Retina (tissue), 1 donor: ENCODE measurements at places on chromosomes 5 and 9.

- DNase-seq: peak; percentile 17
Observed at GRCh38 chr5:74200560-74200959, 440.0 kb downstream of the ENC1 start.

DNA sequence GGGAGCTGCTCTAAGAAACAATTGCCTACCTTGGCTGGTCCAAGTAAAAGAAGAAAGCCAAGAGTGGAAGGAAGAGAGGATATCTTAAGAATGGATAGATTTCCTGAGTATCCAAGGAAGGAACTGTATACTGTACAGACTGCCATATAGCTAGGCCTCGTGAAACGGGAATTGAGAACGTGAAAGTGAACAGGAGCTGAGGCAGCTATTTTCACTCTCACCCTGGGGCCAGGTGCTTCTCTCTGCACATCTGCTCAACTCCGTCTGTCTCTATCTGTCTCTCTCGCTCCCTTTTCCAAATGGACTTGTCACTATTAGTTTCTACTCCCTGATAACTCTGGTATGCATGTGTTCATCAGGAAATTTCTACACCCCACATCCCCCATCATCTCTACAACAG is 35.9 kb upstream of the TESK1 start:
- no peak for DNase-seq

DNA sequence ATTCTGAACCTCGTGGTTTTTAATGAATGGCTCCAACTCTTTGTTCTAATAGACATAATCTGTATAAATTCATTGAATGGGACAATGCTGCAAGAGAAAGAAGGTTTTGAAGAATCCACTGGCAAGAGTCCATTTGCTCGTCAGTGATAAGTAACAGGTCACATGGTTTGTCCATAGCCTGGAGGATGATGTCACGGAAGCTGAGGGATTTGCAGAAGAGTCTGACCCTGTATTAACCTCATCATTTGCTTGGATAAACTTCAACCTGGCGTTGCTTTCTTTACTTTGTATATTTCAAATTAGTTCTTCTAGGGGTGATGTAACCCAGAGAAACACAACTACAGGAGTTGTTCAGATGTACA is 197.4 kb downstream of the GAS1 start:
- no peak for DNase-seq

GRCh38 chr5:109100971-109101370 is 308.8 kb downstream of the PJA2 start:
- DNase-seq: no peak

DNA sequence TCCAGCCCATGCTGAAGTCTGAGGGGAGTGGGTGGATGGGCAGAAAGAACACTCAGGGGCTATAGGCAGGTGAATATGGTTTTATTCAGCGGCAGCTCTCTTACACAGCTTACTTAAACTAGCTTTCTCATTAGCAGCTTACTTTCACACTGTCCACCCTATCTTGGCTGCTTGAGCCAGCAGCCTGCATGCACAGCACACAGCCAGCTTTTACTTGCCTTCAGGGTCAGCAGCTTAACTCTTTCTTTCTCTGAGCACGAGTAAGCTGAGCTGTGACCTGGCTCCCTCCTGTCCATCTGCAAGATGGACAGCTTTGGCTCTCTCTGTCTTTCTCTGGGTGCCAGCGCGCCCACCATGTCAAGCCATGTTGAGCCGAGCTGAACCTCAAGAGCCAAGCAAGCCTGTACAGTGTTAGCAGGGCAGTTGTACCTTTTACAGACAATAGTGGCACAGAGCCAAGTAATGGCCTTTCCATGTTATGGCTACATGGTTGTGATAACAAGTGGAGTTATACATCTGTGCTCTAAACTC is 1054.9 kb downstream of the PTPRD start:
- no peak for DNase-seq

DNA sequence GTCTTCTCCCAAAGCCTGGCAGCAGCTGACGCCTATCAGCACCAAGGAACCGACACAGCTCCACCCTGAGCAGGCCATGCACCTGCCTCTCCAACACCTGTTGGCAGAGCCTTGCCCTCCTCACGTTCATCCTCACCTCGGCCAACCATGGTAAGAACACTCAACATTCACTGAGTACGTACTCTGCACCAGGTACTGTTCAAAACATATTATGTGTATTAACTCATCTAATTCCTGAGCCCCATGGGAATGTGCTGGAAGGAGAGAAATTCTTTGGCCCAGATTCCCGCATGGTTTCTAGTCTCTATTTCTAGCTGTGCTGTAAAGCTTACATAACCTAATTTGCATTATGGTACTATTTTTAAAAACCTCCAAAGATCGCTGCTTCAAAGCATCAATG is 86.1 kb downstream of the GPR21 start:
- no peak for DNase-seq

GRCh38 chr9:17204611-17205152 is 69.8 kb downstream of the CNTLN start:
- peak; percentile 27 for DNase-seq

DNA sequence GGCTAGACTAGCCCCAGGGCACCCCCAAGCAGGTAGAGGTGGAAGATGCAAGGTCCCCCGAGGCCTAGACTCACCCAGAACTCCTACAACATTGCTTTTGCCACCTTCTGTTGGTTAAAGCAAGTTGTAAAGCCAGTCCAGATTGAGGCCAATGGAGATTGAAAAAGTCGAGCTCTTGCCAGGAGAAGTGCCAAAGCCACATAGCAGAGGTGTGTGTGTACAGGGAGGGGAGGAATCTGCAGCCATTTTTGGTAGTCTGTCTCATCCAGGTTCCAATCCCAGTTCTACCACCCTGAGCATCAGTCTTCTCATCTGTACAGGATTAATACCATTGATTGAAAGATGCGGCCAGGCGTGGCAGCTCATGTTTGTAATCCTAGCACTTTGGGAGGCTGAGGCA is 12.3 kb upstream of the URM1 start:
- no peak for DNase-seq

GRCh38 chr5:148063861-148064260 is at the start of gene SPINK5:
TSS of gene SPINK5 (plus strand) at chr5:148063980. CDS start at chr5:148064045, 65 bp downstream.
- DNase-seq: no peak

DNA sequence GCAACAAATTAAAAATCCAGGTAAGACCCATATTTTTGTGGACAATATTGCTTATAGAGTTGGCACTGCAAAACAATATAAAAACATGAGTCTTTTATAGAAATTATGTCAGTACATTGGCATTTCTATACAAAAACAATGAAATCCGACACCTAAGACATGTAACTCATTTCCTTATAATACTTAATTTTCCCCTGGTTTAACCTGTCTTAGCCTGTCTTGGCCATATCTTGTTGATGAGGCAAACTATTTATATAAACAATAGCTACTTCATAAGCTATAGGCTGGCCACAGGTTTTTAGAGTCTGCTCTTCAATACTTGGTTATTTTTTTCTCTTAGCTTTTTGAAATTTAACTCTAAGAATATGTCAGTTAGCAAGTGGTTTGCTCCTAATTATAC is 44.7 kb upstream of the IZUMO3 start:
- no peak for DNase-seq

- no peak for DNase-seq
Observed at GRCh38 chr5:127666043-127666716, 17.3 kb downstream of the CTXN3 start.

GRCh38 chr5:440401-441201 is 2.4 kb upstream of the EXOC3 start:
- DNase-seq: no peak

- DNase-seq: no peak
Observed at GRCh38 chr5:2008851-2009629, 126.3 kb upstream of the IRX4 start.

GRCh38 chr5:132195727-132196126 is 31.9 kb downstream of the P4HA2 start:
- DNase-seq: no peak

- DNase-seq: no peak
Observed at GRCh38 chr5:148543727-148544126, 110.6 kb downstream of the HTR4 start.

DNA sequence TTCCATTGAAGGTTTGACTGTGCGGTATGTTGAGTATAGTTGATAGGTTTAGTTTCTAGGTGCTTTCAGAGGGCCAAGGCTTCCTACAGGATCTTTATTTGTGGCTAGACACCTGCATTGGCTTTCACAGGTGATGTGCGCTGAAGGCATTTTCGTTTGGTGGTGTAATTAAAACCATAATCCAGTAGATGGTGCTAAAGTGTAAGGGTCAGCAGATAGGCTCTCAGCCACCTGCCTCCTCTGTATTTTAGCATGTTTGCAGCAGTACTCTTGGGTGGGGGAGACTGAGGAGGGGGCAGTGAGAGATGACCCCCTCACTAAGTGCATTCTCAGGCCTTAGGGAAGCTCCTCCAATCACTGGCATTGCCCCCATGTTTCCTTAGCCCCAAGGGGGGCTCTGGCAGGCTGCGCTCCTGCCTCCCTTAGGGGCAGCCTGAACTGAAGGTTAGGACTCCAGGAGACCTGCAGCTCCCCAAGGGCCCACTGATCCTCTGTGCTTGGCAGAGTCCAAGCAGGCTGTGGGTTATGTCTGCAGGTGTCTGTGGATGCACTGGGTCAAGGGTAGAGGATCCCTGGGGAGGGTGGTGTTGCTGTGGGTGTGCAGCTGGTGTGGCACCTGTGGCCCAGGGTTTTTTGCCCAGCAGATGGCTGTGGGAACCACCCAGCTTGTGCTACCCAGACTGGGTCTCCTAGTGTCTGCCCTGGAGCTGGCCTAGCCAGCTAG is 23.4 kb downstream of the CDK20 start:
- DNase-seq: peak; percentile 46

DNA sequence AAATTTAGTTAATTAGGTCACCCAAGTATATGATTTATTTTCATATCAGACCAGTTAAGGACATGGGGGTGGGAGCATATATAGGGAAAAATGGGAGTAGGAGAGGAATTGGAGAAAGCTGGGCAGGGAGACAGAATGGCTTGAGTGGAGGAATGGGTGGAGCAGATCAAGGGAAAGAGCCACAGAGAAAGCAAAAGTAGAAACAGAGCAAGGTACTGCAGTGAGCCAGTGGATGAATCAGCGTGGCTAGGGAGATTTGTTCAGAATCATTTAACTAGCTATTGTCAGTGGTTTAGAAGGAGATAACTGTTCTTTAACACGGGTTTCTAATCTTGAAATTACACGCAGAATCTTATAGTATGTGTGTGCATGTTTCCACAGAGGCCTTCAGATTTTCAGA is 37.4 kb downstream of the SNX24 start:
- no peak for DNase-seq

DNA sequence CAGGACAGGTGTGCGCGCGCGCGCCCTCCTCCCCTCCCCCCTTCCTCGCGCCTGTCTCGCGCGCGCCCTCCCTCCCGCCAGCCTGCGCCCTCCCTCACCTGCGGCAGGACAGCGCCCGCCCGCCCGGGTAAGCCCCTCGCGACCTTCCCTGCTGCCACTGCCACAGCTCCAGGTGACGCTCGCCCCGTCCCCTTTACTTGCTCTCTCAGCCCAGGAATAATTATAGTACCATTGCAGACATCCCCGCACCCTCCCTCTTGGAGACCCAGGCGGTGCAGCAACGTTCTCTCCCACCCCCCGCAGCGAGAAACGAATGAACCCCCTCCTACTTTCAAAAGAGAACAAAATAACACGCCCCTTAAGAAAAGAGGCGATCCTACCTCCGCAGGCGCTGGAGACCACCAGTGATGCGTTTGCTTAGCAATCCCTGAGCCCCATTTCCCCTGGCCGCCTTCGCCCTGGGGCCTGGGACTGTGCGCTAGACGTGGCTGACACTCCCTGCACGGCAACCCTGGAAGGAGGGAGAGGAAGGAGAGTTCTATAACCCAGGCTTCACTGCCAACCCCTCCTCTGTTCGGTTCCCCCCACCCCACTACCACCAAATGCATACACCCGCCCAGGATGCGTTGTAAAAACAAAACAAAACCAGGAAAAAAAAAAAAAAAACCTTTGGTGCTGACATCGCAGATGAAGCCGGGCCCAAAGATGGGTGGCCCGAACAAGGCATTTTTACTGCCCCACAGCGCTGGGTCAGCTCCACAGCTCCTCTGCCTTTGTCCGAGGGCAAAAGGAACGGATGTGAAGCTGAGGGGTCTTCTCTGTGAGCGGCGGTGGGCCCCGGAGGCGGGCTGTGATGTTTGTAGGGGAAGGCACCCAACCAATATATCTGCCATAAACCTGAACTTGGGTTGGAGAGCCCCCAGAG is 5.6 kb upstream of the PURA start:
- peak; percentile 83 for DNase-seq

DNA sequence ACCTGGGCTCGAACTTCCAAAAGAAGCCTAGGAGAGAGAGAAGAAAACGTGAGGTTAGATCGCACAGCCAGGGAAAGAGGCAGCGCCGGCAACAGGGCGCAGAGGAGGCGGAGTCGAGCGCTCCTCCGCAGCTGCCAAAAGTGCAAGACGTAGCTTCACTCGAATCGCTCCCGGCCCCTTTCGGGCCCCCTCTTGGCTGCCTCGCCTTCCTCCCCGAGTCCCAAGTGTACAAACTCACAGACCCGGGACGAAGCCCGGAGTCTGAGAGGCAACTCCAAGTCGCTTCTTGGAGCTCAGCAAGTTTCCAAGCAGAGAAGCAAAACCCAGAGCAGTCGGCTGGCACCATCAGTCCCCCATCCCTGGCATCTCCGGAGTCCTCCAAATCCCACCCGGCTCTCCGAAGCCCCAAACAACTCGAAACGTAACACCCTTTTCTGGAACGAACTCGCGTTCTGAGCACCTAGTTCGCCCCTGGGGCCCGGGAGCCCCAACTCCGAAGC is 1.2 kb downstream of the MIER3 start:
- DNase-seq: peak; percentile 81
